ENCODE measurements at places on chromosomes 2 and 18. TPM values are rescaled to one million over a fixed set of nuclear protein-coding genes. Genes with fewer than 3 reads are reported as not detected.

The LYPD1 gene
- total RNA-seq = 32.4 TPM

DNA sequence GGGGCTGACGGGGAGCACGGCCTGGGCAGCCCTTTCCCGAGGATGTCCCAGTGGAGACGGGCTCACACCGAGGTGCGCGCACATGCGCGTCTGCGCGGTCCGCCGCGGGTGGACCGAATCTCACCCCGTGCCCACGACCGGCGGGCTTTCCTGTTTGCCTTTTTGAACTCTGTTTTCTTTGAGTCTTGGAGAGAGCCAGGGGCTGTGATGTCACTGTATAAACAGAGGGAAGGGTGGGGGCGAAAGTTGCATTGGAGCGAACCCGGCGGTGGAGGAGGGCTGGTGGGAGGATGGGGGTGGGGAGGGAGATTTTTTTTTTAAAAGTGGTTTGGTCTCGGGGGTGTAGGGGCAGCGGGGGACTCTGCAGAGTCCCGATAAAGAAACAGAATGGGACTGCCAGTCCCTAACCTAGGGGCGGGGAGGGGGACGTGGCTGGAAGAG lies 141.2 kb upstream of the CTAGE1 start:
- DNase-seq = no peak

The SPATS2L gene
- 58.3 TPM for total RNA-seq

GRCh38 chr2:171247741-171248662 lies 87.3 kb upstream of the TLK1 start:
- DNase-seq = no peak

The ADNP2 gene
- 21.0 TPM for total RNA-seq

DNA sequence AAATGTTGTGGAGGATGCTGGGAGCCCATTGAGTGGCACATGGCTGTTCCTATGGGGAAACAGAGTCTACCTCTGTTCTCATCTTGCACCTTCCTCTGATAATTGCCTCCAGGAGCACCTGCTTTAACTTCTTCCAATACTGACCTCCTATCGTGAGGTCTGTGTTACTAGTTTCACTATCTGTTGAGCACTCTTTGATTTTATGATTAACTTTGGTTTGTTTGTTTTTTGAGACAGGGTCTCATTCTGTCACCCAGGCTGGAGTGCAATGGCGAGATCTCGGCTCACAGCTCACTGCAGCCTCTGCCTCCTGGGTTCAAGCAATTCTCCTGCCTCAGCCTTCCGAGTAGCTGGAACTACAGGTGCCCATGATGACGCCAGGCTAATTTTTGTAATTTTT lies 12.1 kb upstream of the RFX8 start:
- DNase-seq = no peak

GRCh38 chr2:43218702-43219382 lies 7.6 kb downstream of the ZFP36L2 start:
- DNase-seq = no peak

DNA sequence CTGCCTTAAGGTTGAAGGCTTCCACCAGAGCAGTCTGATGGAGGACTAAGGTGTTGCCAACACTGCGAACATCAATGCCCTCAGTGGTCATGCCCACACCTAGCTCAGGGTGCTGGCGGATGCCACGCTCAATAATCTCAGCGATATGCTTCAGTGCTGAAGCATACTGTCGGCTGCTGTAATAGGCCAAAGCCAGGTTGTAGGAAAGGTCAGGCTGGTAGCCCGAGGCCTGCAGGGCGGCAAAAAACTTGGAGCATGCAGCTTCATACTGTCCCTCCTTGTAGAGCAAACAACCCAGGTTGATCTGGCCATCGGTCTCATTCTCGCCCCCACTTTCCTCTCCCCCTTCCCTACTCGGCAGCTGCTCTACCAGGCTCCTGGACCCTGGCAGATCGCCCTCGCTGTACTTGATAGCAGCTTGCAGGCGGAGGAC lies 159.4 kb downstream of the AGPS start:
- no peak for DNase-seq

GRCh38 chr2:100720445-100720844 lies 99.5 kb upstream of the NPAS2 start:
- DNase-seq = no peak

- DNase-seq = no peak
Observed at GRCh38 chr18:22585821-22586220, 168.1 kb upstream of the CTAGE1 start.

- no peak for DNase-seq
Observed at GRCh38 chr18:76524900-76525698, 30.1 kb upstream of the ZNF516 start.

Data from NCI-H460 (cell line).